ENCODE measurements at places on chromosomes 13 and 19.

DNA sequence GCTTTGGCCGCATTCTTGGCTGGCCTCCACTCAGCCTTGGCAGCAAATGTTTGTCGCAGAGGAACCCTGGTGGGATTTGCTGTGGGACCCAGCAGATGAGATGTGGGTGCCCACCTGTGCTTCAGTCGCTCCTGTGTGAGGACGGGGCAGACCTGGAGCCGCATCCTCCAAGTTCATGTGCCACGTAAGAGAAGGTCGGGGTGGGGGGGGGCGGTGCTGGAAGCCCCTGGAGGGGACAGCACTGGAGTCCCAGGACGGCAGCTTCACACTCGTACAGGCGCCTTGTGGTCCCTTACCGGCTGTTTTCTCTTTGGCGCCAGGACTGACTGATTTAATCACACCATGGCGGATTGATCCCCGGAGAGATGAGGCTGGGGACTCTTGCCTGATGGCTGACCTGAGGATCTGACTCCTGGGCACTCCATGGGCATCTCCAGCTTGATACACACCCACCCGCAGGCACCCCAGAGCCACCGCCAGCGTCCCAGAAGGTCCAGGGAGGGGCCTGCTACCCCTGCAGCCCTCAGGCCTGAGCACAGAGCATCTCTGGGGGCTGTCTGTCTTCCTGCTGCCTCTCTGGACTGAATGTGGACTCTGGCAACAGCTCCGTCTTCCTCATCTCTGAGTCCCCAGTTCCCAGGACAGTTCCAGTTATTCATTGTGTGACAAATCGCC is 10.0 kb upstream of the GRTP1 start:
- DNase-seq, result no peak

DNA sequence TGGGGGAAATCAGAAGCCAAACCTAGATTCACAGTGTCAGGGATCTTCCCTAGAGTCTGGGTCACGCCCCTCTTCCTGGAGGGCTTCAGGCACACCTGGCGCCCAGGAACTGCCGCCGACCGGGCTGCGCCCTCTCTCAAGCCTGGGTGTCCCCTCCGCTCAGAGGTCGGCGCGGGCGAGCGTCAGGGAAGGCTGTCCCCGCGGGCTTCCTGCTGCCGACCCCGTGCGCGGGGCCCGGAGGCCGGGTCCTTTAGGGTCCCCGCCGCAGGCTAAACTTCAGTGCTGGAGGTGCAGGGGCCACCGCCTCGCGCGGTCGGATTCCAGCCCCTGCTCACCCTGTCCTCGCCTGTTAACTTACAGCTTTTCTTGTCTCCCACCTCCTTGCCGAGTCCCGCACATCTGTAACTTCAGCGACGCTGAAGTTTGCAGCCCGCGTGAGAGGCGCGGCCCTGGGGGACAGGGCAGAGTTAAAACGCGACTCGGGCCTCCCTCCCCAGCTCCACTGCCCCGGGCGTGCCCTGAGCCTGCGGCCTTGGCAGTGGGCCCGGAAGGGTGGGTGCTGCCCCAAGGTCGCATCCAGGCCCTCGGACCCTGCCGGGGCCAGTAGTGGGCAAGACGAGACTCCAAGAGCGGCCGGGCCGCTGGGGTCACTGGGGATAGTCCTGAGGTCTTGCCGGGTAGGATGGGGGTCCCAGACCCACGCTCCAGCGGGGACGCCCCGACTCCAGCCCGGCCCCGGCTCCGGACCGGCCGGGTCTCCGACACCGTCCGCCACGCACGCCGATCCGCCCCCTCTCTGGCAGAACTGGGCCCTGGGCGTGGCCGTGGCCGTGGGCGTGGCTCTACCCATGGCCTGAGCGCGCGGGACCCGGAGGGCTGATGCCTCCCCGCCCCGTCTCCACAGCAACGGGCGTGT is 95.6 kb upstream of the ZNF98 start:
- DNase-seq, result no peak

DNA sequence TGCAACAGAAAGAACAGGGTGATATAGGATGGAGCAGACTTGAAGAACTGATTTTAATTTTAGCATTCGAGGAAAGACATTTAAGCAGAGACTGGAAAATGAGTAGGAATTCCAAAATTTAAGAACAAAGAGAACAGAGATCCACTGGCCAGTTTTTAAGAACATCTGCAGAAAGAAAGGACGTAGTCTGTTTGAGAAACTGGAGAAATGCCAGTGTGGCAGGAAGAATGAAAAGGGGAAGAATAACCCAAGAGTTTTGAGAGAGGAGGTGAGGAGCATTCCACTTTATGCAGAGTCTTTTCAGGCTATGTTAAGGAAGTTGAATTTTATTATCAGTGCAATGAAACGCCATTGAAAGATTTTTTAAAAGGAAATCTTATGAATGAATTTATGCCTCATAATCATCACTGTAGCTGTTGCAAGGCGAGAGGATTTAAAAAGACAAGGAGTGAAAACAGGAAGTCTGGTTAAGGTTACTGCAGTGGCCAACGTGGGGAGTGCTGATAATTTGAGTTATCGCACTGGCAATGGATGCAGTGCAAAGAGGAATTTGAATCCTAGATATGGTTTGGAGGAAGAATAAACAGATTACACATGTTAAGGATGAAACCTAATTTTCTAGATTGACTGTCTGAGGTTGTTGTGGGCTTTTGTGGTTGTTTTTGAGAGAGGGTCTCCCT is 253.8 kb downstream of the DACH1 start:
- no peak for DNase-seq

- DNase-seq, result no peak
Observed at GRCh38 chr13:74708629-74709028, 574.4 kb upstream of the KLF12 start.

DNA sequence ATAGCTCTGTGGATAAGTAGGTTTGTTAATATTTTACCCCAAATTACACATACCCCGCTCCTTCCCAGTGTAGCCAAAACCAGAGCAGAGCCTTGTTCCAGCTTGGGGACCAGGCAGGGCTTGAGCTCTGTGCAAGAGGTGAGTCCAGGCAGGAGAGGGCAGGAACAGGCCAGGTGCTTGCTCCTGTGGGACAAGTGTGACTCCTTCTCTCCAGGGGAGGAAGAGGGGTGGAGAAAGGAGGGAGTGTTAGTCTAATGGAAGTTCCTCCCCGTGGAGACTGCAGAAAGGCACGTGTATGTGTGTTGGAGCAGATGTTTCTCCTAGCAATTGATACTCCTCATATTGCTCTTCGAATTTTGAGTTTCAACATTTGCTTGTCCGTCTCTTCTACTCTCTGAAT is 201.0 kb downstream of the FGF9 start:
- DNase-seq, result no peak

DNA sequence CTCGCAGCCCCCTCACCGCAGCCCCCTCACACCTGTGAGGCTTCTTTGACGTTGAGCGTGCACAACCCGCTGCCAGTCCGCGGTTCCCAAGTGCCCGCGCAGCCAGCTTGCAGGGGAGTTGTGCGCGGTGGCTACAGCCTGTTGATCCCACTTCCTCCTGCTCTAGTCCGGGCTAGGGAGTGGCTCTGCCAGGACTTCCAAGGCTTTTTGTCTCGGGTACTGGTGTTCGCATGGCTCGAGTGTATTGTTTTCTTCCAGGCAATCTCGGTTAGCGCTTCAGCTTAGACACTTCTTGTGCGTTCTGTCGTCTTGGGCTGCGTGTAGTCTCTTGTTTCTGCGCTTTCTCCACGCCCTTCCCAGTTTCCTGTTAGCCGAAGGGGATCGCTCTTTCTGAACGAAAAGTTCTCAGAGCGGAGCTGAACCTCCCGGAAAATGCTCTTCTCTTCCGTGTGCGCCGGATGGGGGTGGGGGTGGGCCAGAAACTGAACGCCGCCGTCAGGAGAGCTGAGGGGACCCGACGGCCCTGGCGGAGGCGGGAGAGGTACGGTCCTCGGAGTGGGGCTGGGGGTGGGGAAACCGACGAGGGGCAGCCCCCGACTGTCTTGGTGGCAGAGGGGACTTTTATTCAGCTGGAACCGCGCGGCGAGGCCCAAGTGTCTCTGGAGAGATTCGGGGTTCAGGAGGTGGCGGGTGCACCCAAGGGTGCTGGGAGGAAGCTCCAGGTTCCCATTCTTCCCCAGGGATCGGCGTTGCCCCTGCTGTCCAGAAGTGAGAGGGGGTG is 697 bp upstream of the DGKH start:
- no peak for DNase-seq

DNA sequence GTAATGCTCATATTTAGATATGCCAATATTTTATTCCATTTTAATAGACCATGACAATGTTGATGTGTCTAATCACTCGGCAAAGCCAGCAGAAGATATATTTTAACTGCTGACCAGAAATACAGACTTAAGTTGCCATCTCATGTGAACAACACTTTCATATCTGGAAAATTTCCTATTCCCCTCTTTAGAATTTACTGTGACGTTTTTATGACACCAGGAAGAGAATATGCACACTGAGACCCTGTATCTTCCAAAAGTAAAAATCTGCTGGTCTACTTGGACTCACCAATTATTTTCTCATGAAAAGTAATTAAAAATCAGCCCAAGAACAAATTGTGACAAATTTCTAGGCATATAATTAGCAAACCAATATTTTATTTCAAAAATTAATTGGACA is 2.1 kb downstream of the PROSER1 start:
- no peak for DNase-seq

DNA sequence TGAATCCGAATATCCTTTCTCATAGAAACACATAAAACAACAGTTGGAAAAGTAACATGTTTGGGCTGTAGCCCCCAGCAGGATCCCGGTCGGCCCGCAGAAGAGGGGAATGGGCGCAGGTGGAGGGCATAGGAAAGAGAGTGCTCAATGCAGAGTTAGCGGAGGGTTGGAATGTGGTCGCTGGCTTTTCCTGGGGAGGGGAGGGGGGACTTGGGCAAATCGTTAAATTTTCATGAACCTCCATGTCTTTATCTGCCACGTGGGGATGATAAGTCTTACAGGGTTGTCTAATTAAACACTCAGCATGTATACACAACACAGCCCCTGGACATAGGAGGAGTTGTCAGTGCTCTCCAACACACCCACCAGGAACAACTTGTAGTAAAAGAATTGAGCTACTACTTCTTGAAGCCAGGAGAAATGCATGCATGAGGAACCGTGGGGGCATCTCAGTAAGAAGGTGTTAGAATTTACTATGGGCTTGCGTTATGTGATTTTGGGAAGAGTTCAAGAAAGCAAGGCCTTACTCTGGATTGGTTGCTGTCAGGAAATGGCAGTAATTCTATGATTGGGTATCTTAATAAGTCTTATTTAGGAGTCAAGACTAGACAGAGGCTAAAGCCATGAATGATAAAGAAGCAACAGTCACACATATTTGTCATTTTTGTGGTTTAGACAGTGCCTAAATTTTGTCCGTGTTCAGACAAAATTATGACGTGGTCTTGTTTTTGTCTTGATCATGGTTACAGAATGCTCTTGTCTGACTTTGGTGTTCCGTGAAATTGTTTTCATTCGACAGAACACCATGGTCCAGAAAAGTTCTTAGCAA is 671 bp upstream of the SLC46A3 start:
- peak; percentile 36 for DNase-seq

DNA sequence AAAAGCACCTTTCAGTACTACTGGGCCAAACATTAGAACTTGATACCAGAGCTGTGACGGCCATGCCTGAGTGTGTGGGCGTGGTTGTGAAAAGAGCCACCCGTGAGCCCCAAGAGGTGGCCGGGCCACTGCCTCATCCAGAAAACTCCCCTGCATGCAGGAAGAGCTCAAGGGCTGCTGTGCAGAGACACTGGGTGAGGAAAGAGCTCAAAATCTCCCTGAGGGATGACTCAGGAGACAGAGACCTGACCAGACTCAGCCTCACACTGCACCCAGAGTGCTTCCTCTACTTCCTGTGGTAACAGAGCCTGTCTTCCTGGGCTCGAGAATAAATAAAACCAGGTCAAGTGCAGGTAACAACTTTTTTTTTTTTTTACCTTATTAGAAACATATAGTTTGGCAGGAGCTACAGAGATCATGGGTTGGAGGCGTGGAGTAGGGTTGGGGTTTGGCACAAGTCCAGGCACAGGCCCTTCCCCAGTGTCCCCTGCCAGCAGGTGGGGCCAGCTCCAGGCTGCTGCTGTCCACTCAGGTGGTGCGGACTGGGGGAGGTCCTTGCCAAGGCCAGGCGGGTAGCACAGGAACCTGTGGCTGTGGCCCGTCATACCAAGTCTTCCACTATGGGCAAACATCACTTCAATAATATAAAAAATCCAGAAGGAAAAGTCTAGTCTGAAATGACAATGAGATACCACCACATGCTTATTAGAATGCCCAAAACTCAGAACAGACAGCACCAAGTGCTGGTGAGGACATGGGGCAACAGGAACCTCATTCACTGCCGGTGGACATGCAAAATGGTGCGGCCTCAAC is 25.5 kb downstream of the ELL start:
- no peak for DNase-seq

- no peak for DNase-seq
Observed at GRCh38 chr13:49904729-49905456, 31.2 kb downstream of the SPRYD7 start.

GRCh38 chr19:46373491-46374359 is 26.8 kb downstream of the PPP5C start:
- DNase-seq, result no peak

- no peak for DNase-seq
Observed at GRCh38 chr19:11574689-11575088, 2.8 kb downstream of the ACP5 start.

DNA sequence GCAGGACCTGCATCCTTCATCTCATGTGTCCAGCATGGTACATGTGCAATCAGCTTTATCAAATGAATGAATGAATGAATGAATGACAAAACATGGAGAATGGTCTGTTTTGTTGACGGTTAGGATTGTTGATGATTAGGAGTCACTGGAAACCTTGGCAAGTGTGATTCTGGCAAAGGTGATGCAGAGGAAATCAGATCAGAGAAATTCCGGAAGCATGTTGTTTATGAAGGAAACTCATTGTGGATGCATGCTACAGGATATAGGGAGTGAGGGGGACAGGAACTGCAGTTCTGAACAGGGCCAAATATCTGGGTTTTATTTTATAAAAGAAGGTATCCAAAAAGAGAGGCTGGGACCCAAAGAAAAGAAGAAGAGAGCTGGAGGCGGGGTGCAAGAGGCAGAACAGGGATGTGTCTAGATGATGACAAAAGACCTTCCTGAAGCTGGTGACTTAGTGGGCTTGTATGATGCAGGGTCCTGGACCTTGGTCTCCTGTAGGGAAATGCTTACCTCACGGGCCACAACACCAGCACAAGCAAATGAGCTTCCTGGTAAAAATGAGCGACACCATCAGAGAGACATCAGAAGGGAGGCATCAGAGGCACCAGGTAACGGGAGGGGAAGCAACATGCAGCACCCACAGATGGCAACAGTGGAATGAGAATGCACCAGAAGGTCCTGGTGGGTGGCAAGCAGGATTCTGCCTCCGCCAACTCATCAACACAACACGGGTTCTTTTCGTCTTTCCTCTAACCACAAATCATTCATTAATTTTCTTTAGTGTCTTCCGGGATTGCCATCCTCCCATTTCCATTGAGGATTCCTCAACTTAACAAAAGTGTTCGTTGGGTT is 159.6 kb downstream of the FOXO1 start:
- no peak for DNase-seq

Data from skeletal muscle cell (primary cell).